ENCODE measurements at places on chromosomes 6 and 20.

DNA sequence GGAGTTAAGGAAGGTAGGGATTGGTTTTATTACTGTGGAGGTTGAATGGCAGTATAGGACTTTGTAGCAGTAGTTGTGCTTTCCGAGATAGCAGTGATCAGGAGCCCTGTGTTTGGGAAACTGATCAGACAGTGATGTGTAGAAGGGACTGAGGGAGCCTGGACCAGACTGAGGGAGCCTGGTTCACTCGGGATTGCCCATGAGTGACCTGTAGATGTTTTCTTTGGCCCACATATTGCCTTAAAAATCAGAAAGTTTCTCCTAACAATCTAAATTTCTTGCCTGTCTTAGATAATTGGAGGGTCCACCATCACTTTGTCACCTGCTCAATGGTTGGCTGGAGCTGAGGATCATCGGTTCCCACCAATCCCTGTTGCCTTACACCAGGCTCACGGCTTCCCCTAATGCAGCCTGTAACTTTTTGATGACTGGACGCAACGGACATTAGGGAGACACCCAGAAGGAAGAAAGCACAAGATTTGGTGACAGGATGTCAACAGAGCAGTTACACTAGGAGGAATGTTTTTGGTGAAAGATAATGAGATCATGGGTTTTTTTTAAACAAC, 1.1 kb downstream of the CDS2 start:
- DNase-seq, result no peak

DNA sequence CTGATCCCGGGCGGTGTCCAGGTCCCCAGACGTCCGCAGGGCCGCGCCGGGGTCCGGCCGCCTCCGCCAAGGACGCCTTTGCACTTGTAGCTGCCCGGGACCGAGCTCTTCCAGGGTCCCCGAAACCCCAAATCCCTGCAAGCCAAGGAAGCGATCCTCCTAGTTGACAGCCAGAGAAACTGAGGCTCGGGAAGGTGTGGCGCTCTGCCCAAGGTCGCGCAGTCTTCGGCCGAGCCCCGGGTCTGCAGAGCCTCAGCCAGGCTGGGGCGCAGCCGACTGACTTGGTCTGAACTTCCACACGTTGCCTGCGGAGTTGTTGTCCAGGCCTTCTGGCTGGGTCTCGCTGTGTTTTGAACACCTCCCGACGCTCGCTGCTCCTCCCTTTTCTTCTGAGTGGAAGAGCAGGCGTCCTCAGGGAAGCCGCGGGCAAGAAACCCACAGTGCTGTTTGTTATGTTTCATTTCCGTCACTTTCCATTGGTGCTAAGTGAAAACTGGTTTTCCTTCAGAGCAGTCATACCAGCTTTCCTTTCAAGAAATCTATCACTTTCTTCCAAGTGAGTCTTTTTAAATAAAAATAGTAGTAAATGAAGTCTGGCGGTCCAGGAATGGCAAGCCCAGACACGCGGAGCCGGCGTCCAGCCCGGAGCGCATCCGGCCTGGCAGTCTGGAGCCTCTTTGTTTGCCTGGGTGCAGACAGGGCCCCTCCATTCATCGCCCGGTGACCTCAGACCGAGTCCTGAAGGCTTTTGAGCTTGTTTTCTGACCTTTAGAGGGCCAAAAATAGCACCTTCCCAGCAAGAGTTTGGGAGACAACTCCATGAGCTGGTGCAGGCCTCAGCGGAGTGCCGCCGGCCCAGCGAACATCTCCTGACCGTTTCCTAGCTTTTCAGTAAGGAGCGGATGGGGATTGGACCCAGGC, 698 bp downstream of the FAM210B start:
- DNase-seq, result no peak

DNA sequence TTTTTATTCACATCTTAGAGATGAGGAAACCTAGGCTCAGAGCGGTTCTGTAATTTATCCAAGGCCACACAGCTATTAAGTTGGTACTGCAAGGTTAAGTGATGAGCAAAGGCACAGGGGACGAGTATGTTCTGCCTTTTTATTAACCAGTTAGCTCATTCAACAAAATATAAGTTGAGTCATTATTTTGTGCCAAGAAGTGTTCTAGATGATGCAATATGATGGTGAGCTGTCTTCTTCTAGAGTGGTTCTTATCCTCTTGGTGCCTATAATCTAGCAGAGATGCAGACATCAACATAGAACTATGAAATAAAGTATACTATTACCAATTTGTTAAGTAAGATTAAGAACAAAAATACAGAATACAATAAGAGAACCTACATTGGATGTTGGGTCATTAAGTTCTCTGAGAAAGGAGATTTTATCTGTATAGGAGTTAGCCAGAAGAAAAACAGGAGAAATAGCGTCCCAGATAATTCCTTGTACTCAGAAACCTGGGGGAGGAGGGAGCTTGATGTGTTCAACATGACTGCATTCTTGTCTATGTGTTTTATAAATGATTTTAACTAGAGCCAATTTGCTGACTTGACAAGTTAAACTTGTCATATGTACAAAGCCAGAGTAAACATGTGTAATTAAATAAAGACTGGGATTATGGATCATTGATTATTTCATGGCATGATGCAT, 122.3 kb downstream of the TBXT start:
- no peak for DNase-seq

- no peak for DNase-seq
Observed at GRCh38 chr6:16514249-16514648, 247.0 kb downstream of the ATXN1 start.

DNA sequence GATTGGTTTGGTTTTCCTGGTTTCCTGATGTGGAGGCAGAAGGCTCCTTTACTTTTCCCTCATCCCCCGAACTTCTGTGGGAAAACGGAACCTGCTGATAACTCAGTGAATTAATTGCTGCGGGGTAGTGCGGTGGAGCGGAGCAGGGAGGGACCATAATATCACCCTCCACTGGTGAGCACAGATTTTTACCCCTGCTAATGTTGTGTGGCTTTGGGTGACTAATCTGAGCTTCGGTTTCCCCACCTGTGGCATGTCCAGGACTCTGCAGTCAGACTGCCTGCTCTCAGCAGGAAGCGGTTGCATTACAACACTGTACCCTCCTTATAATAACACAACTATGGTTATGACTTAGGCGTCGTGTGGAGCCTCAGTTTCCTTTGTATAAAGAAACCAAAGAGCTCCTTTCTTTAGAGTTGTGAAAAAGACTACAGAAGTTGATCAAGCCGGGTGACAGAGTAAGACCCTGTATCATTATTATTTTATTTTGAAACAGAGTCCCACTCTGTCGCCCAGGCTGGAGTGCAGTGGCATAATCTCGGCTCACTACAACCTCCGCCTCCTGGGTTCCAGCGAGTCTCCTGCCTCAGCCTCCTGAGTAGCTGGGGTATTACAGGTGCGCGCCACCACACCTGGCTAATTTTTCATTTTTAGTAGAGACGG, 2.2 kb upstream of the ID1 start:
- no peak for DNase-seq

DNA sequence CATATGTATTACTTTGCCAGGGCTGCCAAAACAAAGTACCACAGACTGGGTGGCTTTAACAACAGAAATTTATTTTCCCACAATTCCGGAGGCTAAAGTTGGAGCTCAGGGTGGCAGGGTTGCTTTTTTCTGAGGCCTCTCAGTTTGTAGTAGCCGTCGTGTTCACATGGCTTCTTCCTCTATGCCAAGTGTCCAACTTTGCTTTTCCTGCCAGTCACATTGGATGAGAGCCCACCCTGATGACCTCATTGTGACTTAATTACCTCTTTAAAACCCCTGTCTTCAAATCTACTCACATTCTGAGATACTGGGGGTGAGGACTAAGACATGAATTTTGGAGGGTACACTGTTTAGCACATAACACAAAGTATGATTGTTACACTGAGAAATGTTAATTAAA, 9.9 kb upstream of the ECT2L start:
- DNase-seq, result no peak
